Activated CD4-positive, alpha-beta memory T cell treated with anti-CD3 and anti-CD28 coated beads, Interleukin-2, amount 10 ng/mL, durations not matched to agents 7 days and 5 days (primary cell): ENCODE measurements at places on chromosomes 1 and 21.

DNA sequence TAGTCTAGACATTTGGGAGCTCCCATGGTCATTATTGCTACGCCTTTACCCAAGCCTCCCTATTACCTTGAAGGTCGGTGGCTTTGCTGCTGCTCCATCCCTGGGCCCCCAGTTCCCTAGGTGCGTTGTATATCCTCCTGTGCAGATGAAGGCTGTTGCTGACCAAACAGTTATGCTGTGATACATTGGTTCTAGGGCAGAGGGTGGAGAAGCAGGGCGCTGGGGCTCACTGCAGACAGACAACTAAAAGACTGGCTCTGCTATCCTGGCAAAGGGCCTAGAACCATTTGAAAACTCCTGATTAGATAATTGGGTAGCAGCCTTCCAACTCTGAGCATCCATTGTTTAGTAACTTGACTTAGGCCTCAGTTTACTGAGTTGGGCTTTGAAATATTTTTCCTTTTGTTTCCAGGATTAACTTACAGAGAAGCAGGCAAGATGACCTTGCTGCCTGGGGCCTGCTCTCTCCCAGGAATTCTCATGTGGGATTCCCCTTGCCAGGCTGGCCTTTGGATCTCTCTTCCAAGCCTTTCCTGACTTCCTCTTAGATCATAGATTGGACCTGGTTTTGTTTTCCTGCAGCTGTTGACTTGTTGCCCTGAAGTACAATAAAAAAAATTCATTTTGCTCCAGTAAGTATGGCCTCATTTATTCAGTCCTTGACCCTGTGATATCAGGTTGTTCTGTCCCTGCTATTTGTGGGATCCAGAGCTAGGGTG lies 15.5 kb downstream of the CHI3L2 start:
- no peak for DNase-seq

DNA sequence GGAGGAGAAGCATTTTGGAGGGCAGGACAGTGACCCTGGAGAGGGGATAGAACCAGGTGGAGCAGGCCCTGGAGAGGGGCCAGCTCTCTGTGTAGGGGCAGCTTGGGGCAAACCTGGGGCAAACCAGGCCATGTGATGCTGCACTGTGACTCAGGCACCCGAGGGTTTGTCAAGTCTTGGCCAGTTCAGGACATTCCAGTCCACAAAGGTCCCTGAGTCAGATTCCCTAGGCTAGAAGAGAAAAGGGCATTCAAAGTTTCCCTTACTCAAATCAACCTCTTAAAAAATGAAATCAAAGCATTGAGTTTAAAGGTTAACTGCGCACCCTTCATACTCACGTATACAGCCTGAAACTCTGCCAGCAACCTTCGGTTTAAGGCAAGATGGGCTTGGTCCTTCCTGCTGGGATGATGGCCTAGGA lies 25.2 kb upstream of the PLA2G2C start:
- DNase-seq = no peak

DNA sequence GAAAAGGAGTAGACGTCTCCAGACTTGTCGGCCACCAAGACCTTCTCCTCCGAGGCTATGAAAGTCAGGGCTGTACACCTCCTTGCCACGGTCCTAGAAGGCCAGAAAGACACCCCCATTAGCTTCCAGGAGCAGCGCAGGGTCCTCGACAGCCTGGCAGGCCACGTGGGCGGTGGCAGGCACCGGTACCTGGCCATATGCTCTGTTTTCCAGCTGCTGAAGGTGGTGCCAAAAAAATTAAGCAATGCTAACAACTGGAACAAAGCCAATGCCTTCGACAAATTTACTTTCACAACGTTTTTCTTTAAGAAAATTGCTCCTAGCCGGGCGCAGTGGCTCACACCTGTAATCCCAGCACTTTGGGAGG lies 15.9 kb downstream of the WDR4 start:
- DNase-seq = no peak

- no peak for DNase-seq
Measured at GRCh38 chr1:8690253-8690525, 127.3 kb downstream of the RERE start.

- no peak for DNase-seq
Measured at GRCh38 chr1:25802915-25803314, 2.9 kb downstream of the SELENON start.

DNA sequence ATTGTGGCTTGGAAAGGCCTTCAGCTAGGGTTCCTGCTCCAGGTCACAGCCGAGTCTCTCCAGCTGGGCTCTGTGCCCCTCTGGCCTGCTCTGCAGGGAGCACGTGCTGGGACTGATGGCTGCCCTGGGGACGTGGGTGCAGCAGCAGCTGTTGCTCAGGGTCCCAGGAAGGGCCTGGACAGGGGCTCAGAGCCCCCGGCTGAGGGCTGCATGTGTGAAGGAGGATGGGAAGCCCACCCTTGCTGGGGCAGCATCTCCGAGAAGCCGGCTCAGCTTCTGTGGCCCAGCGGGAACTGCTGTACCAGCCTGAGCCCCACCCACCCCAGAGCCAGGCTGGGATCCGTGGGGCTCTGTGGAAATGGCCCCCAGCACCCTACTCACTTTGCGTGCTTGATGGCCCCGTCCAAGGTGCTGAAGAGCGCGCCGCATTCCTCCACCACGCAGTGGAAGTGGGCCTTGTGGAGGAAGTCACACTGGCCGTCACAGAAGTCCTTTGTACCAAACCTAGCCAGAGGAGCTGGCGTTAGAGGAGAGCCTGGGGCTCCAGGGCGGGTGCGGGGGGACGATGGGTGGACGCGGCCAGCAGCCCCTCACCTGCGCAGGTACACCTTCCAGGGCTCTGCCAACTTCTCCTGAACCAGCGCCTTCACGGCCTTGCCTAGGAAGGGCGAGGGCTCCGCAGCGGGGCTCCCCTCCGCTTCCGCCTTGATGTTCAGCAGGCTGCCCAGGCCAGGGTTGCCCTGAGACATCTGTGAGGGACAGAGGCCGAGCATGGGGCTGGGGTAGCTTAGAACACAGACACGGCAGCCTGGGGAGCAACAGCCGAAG lies 147.5 kb downstream of the CASZ1 start:
- no peak for DNase-seq

- DNase-seq = no peak
Measured at GRCh38 chr1:61816191-61816590, 73.9 kb downstream of the PATJ start.

DNA sequence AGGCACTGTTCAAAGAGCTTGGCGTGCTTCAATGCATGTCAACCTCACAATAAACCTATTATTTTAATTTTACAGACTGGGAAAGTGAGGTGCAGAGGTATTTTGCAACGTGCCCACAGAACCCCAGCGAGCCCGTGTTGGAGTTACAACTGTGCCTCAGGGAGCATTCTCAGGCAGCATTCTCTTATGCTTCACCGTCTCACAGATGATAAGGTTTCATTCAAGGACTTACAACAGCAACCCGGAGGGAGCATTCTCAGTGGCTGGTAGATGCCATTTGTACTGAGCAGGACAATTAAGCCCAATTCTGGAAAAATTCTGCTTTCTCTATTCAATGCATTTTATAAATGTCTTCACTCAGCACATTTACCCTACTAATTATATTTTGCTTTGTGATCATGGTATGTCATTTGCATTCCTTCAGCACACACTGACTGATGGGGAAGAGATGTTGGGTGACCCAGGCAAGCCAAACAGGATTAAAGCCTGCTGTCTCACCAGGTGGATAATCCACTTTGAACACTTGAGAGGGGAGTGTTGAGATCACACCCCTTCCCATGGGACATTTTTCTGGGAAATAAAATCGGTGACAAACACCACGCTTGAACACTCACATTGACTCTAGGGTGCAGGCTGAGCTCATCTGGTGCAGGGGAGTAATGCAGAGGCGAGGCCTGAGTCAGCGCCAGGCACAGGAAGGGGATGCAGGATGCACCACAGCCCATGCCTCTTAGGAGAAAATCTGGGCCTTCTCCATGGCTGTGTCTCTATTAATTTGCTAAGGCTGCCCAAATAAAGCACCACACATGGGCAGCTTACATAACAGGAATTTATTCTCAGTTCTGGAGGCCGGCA lies 113.9 kb downstream of the CLIC6 start:
- no peak for DNase-seq

GRCh38 chr1:33462405-33463164 lies 9.9 kb upstream of the ZSCAN20 start:
- no peak for DNase-seq

GRCh38 chr1:205663286-205663936 lies 16.9 kb downstream of the SLC45A3 start:
- DNase-seq = no peak

GRCh38 chr1:74180490-74180889 lies 17.5 kb downstream of the LRRIQ3 start:
- DNase-seq = no peak
